ENCODE measurements at places on chromosomes 5 and 9.

- no peak for DNase-seq
Measured at GRCh38 chr5:158435161-158435616, 576.2 kb upstream of the CLINT1 start.

- no peak for DNase-seq
Measured at GRCh38 chr5:73513996-73514395, 15.8 kb downstream of the BTF3 start.

DNA sequence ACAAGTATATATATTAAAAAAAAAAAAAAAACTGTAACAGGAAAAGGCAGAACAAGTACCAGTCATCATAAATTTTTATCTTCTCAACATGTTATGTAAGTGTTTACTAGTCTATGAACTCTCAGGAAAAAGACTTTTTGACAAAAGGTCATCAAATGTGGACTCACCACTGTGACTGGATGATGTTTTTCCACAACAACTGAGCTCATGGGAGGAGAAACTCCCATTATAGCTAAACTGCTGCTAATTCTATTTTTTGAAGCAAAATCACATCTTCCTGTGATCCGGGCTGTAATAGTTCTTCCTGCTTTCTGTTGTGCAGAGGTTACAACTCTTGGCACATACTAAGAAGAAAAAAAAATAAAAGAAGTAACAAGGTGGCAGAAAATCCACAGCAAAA lies 39.6 kb downstream of the POC5 start:
- DNase-seq, result no peak

- no peak for DNase-seq
Measured at GRCh38 chr5:60487476-60487875, 212.5 kb downstream of the DEPDC1B start.

DNA sequence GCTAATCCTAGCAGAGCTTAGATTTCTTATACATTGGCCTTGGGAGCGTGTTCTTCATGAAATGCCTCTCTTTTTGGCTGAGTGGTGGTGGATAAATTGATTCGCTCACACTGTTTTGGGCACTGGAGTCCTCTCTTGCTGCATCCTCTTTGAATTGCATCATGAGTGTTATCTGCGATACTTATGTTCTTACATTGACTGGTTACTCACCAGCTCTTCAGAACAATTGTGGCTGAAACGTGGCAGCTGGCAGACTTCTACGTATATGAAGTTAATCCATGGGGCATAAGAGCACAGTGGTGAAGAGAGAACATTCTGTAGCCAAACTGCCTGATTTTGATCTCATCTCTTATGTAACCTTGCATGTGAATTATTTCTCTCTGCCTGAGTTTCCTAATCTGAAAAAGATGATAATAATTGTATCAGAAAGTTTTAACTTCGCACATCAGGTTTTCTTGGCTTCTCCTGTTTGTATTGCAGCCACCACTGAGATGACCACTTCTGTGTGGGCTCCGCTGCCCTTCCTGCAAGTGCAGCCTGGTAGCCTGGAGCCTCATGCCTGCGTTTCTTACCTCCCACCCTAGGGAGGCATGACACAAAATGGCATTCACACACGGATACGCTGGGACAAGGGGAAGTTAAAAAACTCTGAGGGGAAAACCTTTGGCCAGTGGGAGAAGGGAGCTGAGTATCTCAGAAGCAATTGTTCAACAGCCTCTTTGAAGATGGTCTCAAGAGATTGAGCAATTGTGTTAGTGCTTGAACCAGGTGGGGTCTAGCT lies 295.2 kb downstream of the ARHGAP26 start:
- no peak for DNase-seq

DNA sequence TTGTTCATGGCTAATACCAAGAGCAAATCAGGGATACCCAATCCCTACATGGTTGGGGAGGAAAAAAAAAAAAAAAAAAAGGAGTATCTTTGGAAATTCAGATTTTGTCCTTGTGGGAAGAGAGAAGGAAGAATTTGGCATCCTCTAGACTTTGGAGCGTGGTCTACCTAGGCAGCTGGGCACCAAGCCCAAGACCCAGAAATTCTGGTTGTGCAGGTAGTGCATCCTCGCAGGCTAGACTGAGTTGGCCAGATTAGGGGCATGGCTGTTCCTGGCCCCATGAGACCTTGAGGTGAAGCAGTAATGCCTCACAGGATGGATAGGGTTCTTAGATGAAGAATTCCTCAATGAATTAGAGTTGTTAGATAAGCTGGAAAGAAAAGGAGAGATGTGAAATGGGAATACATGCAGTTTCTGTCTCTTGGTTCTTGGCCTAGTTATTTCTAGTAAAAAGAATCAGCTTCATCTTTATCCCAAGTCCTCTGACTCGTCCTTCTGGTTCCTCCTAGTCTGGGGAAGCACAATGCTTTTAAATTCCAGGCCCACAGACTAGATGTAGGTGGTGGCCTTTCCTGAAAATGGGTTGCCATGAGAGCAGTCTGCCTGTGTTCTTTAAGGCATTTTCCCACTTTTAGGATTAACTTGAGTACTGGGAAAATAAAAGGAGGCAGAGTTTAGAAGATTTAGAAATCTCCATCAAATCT lies 140.5 kb upstream of the RUSC2 start:
- DNase-seq, result no peak

- DNase-seq, result no peak
Measured at GRCh38 chr5:32147959-32148358, 26.2 kb downstream of the GOLPH3 start.

DNA sequence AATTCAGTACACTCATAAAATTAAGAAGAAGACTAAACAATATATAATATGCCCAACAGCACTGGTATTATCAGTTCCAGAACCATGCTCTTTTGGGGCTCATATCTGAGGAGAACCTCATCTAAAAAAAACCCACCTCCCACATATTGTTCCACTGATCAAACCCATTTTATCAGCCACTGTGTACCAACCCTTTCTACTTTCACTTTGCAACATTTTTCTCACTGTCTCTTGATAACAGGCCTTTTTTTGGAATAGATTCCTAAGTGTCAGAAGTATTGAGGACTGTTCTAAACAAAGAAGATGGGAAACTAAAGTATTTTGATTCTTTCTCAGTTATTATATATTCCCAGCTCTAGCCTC lies 173.2 kb downstream of the GABRB2 start:
- DNase-seq, result no peak

DNA sequence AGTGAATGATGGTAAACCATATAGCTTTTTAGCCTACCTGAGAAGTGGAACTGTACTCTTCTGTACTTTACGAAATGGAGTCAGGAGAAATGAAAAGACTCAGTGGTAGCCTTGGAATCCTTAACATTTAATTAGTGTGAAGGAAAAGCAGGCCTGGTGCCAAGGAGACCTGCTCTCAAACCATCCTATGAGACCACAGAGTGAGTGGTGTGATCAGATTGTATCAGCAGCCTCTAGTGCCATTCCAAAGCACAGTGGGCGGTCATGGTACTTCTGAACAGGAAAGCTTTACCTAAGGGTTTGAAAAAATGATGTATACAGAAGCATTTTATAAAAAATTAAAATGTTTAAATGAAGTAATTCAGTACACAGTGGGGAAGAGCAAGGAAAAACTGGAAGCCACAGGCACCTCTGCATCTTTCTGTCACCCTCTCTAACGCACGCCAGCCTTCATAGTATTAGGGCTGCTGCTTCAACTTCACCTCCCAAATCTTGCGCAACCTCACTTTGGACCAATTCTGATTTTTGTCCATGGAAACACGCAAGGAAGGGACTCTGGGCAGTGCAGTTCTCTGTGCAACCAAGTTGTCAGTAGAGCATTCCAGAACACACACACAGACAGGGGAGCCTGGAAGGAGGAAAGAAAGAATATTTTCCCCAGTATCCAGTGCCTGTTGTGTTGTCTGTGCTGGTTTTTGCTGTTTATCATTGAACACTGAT lies 203.7 kb downstream of the SH3GL2 start:
- DNase-seq, result no peak

DNA sequence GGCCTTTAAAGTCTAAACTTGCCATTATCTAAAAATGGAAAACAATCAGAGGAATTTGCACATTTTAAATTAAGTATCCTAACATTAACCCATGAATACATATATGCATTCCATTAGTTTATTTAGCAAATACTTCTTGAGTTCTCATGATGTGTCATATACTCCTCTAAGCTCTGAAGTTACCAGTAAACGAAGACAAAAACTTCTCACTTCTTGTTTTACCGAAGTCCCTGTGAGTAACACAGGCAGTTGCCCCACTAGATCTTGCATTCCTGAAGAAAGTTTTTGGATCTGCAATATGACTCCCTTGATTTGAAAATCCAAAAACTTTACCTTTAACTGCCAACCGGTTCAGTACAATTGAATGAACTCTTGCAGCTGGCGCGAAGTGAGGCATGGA lies 439.0 kb upstream of the MPDZ start:
- no peak for DNase-seq

DNA sequence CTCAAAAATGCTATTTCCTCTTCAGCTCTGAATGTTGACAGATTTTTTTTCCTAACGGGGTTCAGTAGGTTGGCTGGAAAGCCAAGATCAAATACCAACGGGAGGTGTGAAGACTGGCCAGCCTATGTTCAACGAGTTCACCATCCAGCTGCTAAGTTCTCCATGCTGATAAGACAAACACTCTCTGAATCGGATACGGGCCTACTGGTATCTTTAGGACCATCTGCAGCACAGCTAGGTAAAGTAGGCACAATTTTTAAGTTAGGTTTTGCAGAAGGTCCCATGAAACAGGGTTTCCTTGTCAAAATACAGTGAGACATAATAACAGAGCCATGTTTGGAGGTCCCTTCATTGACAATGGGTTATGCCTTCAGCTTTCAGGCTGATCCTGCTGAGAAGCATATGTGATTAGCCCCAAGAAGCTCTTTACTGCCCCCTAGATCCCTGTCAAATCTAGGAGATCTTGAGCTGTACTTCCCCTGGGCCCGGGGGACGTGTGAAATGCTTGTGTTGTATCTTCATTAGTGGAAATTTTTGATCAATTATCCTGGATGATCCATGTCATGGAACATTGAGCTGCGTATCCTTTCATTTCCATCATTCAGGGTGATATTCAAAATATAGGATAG lies 60.6 kb downstream of the PGM5 start:
- DNase-seq, result no peak

GRCh38 chr5:15604986-15605385 lies 105.0 kb downstream of the FBXL7 start:
- no peak for DNase-seq

- DNase-seq, result no peak
Measured at GRCh38 chr9:21812415-21812814, 10.0 kb downstream of the MTAP start.

DNA sequence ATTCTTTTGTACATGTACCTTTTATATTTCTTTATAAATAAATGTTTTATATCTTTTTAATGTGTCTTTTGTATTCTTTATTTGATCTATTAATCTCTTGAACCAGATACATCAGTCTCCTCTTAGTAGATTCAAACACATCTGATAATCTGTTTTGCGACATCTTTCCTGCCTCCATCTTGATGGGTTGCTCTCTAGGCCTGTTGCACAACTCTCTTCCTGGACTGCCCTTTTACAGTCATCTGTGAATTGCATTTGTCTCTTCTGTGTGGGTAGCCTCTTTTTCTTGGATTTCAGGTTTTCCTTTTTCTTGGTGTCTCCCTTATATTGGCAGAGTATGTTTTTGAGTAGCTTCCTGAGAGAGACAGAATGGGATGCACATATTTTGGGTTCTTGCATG lies 6.2 kb downstream of the ZFYVE16 start:
- no peak for DNase-seq

GRCh38 chr9:103474156-103474555 lies 479.0 kb downstream of the CYLC2 start:
- no peak for DNase-seq

GRCh38 chr9:34459941-34460340 lies 1.3 kb downstream of the DNAI1 start:
- DNase-seq, result no peak

- no peak for DNase-seq
Measured at GRCh38 chr9:5843794-5844471, 11.0 kb upstream of the ERMP1 start.

DNA sequence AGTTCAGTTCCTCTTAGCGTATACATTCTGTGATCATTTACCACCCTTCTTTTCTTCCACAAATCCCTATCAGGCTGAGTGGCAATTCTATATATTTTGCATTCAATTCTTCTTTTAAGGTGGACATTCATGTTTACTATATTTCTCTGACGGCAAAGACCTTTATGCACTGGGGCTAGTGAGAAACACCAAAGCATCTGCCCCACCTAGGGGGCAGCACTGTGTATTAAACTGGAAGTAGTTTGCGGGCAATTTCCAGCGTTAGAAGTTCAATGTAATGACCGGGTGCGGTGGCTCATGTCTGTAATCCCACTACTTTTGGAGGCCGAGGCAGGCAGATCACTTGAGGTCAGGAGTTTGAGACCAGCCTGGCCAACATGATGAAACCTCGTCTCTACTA lies 27.9 kb upstream of the FBXL7 start:
- no peak for DNase-seq

DNA sequence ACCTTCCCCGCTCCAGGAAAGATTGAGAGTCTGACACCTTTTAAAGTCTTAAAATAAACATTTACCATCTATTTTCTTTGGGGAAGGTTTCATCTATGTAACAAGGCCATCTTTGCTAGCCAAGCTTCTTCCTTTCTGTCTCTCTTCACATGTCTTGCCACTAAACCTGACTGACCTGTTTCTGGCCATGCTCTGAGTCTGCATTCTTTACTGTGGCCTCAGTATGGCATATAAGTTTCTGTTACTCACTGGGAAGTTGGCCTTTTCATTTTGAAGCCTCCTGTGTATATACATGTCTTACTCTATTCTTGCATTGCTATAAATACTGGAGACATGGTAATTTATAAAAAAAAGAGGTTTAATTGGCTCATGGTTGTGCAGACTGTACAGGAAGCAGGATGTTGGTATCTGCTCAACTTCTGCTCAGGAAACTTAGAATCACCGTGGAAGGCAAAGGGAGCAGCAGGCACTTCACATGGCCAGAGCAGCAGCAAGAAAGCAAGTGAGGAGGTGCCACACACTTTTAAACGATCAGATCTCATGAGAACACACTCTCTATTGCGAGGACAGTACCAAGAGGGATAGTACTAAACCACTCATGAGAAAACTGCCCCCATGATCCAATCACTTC lies 48.1 kb downstream of the KCNV2 start:
- no peak for DNase-seq

- no peak for DNase-seq
Measured at GRCh38 chr5:174427304-174427703, 297.1 kb upstream of the MSX2 start.

Data from stimulated activated CD8-positive, alpha-beta memory T cell treated with anti-CD3 and anti-CD28 coated beads, Interleukin-7, amount 100 ng/mL, for 1 hour (primary cell).